ENCODE measurements at places on chromosomes 11 and 22.

DNA sequence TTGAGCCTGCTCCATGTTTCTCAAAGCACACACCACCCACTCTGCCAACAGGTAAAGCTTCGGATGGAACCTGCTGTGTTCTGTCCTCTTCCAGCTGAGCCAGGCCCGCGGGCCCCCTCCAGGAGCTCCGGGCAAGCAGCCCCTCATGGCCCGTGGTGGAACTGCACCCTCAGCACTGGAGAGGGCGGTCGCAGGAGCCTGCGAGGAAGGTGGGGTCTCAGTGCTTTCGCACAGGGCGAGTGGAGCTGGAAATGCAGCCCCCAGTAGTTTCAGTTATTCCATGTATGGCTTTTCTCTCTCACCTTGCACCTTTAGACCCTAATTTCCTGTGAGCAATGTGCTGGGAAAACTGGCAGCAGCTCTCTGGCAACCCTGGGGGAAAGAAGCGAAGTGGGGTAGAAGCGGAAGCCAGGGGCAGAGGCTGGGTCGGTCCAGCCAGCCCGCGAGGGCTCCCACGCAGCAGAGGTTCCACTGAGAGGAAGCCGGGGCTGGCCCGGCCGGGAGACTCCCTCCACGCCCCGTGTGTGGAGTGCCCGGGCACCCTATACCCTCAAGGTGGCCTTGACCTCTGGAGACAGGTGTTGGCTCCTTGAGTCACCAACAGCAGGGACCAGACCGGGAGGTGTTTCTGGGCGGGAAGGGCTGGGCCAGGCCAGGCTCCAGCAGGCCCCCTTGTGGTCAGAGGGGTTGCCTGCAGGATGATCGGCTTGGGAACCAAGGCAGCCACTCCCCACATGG, 119.9 kb upstream of the TMEM45B start:
- DNase-seq, result peak; percentile 46

GRCh38 chr11:94747146-94747545, 21.0 kb upstream of the AMOTL1 start:
- no peak for DNase-seq

GRCh38 chr11:8707541-8708191, 25.1 kb downstream of the RPL27A start:
- DNase-seq, result no peak

- DNase-seq, result no peak
Observed at GRCh38 chr11:122627745-122628144, 27.8 kb upstream of the UBASH3B start.

Data from NAMALWA (cell line).